Activated CD4-positive, alpha-beta memory T cell treated with anti-CD3 and anti-CD28 coated beads for 36 hours (primary cell): ENCODE measurements at places on chromosomes 11 and 22. TPM values are rescaled to one million over a fixed set of nuclear protein-coding genes. Genes with fewer than 3 reads are reported as not detected.

DNA sequence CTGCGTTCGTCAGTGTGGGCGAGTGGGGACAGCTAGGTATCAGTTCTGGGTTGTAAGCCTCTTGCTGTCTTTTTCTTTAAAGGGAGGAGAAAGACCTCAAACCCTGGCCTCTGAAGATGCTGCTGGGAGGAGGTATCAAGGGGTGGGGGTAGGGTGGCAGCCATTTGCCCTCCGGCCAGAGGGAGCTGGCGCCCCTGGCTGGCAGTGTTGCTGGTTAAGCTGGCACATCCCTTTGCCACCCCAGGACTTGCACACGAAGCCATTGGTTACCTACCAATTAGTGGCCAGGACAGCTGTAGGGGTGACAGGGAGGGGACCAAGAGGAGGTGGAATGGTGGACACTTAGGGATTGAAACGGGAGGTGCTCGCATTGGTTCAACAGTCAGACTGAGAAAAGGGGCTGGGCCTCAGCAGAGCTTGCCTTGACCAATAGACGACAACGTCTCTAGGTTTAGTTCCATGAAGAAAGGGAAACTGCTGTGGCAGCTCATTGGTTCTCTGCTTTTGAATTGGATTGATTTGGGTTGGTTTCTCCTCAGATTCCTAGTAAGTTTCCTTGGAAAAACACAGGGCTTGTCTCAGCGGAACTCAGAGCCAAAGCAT lies 77.9 kb downstream of the ST3GAL4 start:
- DNase-seq = no peak

GRCh38 chr22:49203859-49204598 lies 623.6 kb downstream of the BRD1 start:
- DNase-seq = no peak

GRCh38 chr11:106724293-106724892 lies 293.9 kb downstream of the GUCY1A2 start:
- DNase-seq = no peak

DNA sequence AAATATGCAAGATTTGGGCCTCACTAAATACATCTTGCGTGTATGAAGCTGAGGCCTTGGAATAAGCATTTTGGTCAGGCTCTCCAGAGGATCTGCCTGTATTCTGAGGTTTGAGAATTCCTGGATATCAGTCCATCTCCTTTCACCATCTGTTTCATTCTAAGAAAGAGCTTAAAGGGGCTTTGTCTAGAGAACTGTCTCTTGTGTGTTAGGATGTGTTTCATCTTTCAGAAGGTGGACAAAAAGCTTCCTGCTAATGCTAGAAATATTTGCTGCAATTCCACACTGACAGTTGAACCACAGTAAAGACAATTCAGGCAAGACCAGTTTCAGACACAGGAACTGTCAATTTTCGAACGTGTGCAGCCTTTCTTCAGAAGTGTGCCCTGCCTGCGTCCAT lies 185.4 kb downstream of the DBX1 start:
- DNase-seq = no peak

Gene SLC22A8
- not detected for total RNA-seq

Gene PKDREJ
- not detected for total RNA-seq
